ENCODE measurements at places on chromosomes 3 and 15.

DNA sequence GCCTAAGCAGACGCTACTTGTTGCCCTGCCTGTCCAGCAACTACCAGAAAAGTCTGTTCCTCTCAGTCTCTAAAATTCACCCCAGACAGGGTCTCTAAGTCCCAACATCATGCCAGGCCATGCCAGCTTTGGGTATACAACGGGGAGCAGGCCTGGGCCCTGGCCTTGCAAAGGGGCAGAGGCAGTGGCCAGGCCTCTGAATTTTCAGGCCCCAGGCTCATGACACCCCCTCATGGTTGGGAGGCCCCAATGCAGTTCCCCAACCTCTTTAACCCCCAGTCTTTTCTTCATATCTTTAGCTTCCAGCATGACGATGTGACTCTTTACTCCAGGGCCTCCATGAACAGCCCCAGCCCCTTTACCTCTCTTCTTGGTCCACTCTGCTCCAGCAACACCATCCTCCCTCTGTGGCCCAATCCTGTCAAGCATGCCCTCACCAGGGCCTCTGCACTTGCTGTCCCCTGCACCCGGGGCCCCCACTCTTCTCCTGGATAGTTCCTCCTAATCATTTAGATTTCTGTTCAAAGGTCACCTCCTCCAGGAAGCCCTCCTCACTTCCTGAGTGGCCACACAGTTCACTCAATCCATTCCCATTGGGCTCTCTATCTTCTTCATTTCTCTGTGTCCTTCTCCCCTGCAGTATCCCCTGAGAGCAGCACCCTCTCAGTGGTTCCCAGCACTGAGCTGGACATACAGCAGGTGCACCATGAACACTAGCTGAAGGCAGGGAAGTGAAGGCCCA, 4.8 kb downstream of the IQSEC1 start:
- DNase-seq: no peak

GRCh38 chr15:94100863-94101262, 130.5 kb upstream of the MCTP2 start:
- peak; percentile 48 for DNase-seq

GRCh38 chr3:60445446-60445845, 805.8 kb downstream of the FHIT start:
- no peak for DNase-seq

DNA sequence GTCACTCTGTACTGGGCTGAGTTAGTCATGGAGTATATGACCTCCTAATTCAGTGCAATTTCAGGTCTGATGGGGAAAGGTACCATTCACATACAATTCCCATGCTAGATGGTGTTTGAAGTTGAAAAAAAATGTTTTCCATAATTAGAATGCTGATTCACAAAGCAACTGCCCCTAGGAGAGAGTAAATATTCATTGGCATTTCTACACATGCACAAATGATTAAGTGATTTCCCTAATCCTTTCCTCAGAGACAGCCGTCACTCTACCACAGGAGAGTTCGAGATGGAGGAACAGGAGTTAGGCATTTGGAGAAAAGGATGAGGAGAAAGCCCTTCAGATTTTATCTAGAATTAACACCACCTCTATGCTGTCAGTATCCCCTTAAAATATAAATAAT, 32.5 kb downstream of the GADL1 start:
- DNase-seq: no peak

DNA sequence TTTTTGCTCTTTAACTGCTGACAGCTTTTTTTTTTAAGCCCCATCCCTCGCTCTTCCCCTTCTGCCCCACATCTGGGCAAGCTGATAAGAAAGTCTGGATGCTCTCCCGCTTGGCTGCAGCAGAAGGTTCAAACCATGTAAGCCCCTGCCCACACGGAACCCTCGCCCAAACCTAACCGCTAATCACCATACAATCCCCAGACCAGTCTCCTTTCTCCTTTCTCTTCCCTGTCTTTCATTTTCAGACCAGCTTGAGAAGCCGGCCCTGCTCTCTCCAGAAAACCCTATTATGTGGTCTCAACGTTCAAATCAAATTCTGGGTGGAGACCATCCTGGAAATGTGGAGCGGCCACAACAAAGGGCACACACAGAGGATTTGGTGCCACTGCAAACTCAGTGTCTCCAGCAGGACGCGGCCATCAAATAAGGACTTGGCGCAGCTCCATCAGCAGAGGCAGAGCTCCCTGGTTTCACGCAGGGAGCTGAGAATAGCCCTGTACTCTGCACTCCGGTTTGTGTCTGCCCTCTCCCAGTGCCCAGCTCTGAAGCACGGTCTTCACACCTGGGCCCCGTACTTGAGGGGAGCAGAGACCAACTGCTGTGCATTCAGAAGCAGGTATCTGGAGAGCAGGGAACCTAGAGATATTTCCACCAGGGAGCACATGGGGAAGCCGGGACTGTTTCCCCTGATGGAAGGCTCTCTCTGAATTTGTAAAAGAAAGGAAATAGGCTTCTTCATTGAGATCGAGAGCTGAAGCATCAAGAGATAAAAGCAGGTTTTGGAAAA, 92.6 kb downstream of the XXYLT1 start:
- peak; percentile 81 for DNase-seq

GRCh38 chr15:30859091-30859874, 44.4 kb upstream of the FAN1 start:
- no peak for DNase-seq

DNA sequence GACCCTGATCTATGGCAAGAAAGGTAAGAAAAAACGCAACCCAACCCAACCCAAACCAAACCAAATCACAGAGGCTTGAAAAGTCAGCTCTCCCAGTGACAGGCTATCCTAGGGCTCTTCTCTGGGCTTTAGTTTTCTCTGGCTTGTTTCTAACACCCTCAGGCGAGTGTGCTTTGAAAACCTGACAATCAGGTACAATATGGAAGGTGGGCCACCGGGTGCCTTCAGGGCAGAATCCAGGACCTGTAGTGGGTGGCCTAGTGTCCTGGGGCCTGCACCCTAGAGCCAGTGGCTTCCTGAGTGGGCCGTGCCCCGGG, 46.8 kb downstream of the BHLHE40 start:
- no peak for DNase-seq

DNA sequence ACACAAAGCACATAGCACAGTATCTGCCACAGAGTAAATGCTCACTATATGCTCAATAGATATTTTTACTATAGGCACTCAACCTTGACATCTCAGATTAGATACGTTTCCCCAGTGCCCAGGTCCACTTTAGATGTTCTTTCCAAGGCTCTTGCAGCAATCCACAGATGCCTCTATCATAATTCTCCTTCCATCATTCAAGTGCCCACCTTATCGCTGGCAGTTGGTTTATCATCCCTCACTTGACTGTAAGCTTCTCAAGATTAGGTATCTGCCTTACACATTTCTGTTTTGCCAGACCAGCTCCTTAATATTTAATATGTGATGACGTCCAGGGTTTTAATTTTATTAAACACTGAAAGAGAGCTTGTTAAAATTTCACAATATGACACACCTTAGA, 8.6 kb downstream of the NCEH1 start:
- no peak for DNase-seq

DNA sequence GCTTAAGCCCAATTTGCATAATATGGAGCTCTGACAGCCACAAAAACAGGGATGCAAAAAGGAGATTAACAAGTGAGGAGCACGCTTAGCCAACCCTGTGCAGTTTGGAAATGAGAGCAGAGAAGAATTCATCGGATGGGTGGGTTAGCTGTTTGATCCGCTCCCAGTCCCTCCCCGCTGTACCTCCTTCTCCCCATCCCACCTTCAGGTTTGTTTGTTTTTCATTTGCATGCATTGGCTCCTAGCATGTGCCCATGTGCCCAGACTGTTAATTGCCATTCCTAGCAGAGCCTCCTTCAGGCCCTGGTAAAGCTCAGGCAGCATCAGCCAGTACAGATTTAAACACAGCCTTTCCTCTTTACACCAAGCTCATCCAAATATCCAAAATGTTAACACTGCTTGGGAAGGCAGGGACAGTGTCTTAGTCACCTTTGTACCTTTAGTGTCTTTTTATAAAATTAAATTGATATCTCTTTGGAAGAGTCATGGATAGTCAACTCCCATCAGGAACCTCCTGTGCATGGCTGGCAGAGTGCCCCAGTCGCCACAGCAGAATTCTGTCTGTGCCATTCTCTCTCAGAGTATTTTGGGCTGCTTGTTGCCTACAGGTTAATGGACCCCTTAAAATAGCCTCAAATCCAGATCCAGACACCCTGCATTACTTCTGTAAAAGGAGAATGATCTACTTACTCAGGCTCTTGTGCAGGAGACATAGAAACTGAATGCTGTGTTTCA, 244.2 kb downstream of the LSAMP start:
- no peak for DNase-seq

GRCh38 chr3:61057464-61057863, 193.8 kb downstream of the FHIT start:
- peak; percentile 36 for DNase-seq

DNA sequence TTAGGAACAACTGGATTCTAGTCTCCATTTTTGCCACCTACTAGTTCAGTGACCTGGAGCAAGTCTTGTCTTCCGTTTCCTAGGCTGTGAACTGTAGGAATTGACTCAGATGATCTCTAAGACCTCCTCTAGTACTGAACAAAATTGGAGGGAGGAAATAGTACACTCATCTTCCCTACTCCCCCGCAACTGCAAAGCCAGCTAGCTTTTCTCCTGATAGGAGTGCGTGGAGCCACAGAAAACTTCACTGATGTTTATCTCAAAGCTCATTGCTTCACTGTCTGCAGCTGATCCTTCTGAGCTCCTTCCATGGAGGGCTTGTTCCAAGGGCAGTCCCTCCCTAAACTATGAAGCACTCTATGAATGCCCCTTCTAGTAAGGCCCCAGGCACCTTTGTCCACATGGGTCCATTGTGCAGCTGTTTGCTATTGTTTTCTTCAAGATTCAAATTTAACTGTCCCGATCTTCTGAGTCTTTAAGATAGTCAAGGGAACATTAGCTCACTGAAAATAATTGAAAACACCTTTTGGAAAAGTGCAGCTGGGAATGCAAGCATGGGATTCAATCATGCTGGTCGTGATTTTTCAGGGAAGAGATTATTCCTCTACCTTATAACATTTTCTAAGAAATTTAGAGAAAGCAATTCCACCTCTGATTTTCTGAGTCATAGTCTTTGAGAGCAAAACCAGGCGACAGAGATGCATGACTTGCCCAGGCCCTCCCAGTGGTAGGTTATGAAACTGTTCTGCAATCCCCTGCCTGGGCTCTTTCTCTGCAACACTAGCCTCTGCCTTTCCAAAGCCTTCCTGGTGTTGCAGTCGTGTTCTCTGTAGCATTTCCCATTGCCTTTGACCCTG, 24.3 kb downstream of the FILIP1L start:
- DNase-seq: no peak

GRCh38 chr3:77931255-77932009, 891.5 kb downstream of the ROBO2 start:
- no peak for DNase-seq

- no peak for DNase-seq
Observed at GRCh38 chr3:39962581-39962980, 153.2 kb downstream of the MYRIP start.

- no peak for DNase-seq
Observed at GRCh38 chr3:30751610-30752299, 142.7 kb downstream of the GADL1 start.

DNA sequence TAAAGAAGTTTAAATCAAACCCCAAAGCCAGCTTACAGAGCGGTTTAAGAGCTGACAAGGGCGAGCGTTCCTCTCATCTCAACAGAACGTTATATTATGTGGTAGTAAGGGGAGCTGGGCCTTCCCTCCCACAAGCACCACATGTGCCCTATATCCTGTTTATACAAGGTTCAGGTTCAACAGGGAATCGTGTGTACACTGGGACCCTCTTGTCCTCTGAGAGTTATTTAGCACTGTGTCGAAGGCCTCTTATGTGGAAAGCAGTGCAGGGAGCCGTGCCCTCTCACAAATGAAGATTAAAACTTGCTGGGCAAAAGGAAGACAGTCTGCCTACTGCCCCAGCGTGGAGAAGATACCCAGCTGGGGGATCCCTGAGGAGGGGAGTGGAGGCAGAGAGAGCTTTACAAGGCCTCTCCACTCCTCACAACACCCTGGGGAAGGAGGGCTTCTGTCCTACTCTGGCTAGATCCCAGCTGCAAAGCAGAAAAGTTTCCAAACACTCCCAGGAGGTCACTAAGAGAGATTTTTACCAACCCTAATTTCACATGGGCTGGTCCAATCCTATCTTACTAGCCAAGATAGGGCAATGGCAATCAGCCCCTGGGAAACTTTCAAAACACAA, 2.9 kb downstream of the TLE3 start:
- peak; percentile 22 for DNase-seq

DNA sequence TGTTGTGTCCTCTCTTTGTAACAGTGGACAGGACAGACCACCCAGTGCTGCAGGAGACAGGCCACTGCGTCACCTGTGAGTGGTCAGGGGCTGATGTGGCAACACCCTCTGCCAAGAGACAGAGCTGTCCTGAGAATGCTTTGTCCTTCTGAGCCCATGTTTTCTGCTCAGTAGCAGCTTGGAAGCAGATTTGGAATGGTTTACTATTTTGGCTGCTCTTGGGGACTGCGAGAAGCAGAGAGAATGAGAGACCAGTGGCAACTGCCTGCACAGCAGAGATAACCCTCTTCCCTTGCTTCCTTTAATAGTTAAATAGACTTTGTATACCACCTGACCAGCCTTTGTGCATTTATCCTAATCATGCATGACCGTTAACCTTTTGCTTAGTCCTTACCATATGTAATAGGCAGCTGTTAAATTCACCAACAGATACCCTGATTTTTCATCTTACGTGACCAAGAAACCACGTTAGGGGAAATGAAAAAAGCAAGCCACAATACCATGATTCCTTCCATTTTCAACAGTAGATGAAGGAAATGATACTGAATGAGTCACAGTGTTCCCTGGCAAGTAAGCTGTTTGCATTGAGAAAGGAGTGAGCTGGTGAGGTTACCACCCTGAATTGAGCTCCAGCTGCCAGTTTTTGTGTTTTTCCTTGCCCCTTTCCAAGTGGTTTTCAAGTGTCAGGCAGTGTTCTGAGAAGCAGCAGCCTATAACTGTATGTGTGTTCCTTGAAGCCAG, 35.5 kb downstream of the B3GALNT1 start:
- no peak for DNase-seq

- DNase-seq: no peak
Observed at GRCh38 chr3:106194726-106195125, 325.9 kb upstream of the CBLB start.

- no peak for DNase-seq
Observed at GRCh38 chr3:72485641-72486040, 362.6 kb downstream of the SHQ1 start.
